ENCODE measurements at places on chromosomes 6 and 20.
A peak's percentile ranks its signal among the peaks of the same experiment; 100 is the strongest.

DNA sequence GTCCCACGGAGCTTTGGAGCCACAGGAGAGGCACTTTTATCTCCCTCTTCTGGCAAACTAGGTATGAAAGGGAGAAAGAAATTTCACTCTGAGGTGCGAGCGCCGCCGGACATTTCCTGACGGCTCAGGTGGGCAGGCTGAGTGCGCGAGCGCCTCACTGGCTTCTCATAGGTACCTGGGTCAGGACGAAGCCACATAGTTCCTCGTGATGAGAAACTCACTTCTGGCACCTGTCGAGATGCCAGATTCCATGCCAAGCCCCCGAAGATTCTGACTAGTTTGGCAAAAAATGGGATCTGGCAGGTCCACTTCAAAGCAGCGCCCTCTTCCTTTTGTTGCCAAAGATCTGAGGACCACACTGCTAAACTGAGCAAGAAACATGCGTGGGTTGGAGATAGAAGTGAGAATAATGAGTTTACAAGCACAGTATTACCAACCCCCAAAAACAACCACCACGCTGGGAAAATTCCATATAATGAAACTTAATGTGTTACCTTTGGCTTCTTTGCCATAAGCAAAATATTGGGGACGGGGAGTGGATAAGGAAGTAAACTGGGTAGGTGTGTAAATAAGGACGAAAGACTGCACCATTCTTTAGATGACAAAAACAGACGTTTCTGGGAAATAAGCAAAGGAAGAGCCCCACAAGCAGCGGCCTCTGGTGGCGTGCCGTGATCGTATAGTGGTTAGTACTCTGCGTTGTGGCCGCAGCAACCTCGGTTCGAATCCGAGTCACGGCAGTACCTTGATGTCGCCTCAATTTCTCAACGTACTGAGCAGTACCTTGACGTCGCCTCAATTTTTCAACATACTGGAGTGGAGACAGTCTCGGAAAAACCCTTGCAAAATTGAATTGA lies 89.8 kb upstream of the PRSS16 start:
- peak; percentile 60 for DNase-seq

GRCh38 chr6:9412951-9413559 lies 977.7 kb upstream of the SLC35B3 start:
- no peak for DNase-seq

DNA sequence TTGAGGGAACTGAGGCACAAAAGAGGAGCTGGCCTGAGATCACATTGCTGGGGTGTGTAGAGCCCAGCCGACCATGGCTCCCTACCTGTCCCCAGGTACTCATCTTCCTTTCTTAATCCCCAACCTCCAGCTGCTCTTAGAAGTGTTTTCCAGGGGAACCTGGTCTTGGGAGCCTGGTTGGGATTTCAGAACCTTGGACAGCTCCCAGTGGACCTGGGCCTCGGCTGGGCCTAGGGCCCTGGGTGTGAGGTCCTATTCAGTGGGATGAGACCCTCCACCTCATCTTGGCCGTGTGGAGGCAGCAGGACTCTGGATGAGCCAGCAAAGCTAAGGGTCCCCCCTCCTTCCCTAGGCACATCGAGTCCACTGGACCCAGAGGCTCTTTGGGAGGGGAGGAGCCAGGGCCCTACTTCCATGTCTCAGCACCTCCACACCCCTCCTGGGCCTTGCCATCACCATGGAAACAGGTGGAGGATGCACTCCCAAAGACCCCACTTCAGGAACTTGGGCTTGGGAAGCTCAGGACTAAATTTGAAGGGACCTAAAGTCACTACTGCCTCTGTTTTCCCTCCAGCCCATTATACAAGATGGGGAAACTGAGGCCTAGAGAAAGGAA lies 38.5 kb downstream of the DLGAP4 start:
- no peak for DNase-seq

DNA sequence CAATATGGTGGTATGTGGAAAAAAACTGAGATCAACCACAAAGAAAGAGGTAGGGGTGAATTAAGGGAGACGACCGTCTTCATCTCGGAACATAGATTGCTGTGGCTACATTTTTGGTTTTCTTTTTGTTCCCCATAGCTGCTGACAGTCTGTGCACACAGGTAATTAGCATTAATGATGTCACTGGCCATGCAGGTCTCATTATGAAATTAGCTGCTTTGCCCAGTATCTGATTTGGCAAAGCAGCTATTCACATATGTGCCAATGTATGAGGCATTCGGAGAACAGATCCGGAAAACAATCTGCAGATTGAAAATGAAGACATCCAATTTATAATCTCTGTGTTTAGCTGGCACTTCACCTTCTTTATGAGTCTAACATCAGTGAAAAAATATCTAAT lies 13.1 kb downstream of the NOX3 start:
- DNase-seq = no peak

DNA sequence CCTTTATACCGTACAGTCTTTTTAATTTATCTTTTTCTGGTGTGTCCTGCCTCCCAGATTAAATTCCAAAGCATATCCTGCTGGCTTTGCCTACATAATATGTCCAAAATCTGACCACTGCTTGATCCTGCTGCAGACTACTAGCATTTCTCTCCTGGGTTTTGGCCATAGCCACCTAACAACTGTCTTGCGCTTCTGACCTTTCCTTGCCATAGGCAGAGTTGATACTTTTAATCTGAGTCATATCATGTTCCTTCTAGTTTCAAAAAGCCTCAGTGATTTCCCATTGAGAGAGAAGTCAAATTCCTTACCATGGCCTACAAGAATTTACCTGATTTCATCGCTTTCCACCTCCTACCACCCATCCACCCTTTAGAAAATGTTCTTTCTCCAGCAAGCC lies 104.8 kb downstream of the BCKDHB start:
- no peak for DNase-seq

DNA sequence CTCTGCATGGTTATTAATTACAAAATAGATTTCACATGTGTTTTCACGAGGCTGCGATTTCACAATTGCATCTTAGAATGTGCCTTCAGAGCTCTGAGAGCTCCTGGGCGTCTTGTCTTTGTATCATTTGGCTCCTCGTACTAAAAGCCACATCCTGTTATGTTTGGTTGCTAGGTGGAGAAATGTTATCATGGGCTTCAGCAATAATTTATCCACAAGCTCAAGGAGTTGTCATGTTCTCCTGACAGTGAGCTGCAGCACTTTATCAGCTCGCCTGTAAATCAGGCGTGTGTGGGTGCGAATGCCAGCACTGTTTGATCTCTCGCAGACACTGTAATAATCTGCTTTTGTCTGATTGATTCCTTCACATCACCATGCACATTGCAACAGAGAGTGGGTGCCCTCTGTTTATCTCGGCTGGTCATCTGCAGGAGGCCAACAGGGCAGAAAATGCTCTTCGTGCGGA lies 218.6 kb upstream of the ZFP64 start:
- DNase-seq = no peak

GRCh38 chr6:27582928-27583725 lies 110.2 kb upstream of the ZNF184 start:
- no peak for DNase-seq

- DNase-seq = no peak
Observed at GRCh38 chr6:45036103-45036502, 292.0 kb upstream of the RUNX2 start.

GRCh38 chr6:105212587-105212986 lies 32.8 kb upstream of the POPDC3 start:
- no peak for DNase-seq

DNA sequence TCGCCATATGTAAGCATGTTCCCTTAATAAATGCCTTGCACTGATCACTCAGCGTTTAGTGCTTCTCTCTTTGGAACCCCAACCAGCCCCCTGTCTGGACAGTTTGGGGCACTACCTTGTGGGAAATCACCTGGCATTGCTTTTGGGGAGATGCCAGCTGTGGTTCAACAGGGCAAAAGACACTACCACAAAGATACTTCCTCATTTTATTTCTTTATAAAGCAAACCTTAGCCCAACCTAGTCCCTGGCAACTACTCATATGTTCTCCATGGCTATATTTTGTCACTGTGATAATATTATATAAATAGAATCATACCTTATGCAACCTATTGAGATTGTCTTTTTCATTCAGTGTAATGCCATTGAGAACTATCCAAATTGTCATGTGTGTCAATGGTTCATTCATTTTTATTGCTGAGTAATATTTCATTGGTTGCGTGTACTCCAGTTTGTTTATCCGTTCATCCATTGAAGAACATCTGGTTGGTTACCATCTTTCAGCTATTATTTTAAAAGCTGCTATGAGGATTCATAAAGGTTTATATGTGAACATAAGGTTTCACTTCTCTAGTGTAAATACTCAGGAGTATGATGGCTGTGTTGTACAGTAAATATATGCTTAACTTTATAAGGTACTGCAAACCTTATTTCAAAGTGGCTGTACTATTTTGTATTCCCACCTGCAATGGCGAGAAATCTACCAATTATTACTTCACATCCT lies 114.8 kb downstream of the MOXD1 start:
- DNase-seq = peak; percentile 25

DNA sequence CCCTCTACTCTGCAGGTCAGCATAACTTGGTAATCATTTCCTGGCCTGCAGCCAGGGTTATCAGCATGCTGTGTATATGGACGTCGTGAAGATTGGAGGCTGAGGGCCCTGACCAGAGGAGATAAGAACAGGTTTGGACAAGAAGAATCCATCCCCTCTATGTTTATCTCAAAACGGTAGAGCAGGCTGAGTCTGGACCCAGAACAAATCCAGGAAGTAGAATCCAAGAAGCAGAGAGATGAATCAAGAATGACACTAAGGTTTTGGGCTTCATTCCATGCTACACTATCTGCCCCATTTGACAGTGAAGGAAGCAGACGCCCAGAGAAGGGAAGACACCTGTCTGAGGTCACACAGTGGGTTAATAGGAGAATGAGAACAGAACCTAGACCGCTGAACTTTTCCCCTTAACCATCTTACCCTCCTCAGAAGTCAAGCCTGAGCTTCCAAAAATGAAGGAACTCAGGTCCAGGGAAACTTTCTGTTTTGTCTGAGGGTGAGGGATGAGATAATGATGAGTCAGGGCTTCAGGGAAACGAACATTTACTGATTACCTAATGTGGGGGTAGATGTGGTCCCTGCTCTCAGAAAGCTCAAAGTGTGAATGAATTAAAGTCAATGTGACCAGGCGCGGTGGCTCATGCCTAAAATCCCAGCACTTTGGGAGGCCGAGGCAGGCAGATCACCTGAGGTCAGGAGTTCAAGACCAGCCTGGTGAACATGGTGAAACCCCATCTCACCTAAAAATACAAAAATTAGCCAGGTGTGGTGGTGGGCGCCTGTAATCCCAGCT lies 9.4 kb upstream of the COMMD7 start:
- DNase-seq = no peak

DNA sequence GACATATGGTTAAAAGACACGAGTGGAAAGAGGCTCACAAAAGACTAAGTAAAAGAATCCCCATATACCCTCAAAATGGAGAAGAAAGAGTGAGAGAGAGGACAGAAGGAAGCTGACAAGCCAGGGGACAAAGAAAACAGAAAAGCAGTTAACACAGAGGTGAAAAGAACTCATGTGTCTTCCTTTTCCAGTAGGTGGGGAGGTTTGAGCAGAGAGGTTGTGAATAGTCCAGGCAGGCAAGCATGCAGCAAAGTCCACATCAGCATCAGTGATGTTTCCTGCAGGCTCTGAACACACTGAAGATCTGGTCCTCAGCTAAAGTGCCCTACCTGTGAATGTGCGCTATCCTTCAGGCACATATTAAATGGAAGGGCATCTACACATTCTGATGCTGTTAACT lies 196.5 kb upstream of the IRAK1BP1 start:
- no peak for DNase-seq

- DNase-seq = no peak
Observed at GRCh38 chr6:162014069-162014811, 713.3 kb downstream of the PRKN start.

DNA sequence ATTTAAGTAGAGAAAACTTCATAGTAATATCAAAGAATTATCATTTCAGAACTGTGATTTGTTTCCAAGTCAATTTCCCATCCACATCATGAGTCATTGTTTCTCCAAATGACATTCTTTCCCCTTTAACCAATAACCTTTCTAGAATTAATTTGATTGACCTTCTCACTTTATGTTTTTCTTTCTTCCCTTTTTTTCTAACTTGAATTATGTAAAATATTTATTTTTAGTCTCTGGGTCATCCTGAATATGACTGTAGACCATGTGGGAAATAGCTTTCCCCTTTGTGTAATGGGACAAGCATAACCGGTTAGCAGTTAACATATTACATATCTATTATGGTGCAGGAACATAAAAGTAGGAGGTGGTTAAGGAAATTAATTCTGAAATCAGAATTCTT lies 291.1 kb downstream of the GJA1 start:
- DNase-seq = no peak

DNA sequence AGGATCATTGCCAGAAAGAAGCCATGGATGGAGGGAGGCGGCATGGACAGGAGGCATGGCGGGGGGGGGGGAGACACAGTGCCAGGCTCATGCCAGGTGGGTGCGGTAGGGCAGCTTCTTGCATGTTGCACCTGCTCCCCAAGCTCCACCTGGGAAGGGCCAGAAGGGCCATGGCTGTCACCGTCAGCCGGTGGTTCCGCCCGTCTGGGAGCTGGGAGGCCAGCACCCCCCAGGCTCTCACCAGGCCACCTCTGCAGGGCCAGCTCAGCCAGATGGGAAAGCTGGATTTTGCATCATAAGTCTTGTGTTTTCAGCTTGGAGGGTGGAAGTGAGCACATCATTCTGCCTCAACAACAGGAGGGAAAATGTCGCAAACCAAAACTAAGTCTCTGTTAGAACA lies 404.7 kb downstream of the TAF4 start:
- no peak for DNase-seq

DNA sequence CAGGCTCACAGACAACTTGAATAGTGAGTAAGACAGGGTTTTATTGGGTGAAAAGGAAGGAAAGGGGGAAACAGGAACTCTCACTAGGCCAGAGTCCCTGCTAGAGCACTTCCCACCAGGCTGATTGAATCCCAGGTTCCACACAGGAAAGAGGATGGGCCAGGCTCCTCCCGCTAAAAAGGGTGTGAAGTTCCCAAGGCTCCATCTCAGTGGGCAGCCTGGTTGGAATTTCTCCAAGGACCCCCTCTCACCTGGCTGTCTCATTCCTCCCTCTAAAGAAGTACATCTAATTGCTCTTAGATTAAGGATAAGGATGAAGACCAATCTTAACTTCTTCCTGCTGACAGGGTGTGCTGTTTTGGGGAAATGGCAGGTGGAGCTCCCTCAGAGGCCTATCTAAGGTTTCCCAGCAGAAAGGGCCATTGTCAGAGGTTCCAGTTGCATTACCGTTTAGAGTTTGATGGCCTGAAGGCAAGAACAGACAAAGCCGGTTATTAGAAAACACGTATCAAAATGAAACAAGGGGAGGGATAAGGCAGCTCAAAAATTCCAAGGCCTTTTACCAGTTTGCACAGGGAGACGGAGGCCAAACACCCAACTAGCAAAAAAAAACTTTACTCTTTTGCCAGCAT lies 21.5 kb downstream of the COL19A1 start:
- no peak for DNase-seq

DNA sequence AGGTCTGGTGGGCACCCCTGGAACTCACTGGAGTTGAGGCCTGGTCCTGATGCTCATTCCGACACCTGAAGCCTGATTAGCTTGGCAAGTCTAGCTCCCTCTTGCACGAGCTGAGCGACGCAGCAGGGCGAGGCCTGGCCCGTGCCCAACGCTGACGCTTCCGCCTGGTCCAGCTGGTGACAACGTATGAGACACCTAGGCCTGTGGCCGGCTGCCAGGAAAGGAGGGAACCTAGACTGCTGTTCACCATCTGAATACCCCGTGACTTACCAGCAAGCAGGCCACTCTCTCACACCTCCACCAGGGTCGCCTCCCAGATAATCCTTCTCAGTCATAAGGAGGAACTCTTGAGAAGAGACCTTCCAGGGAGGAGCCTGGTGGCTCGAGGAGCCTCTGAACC lies 24.5 kb downstream of the YTHDF1 start:
- DNase-seq = no peak

Data from activated B cell treated with CpG ODN at 0.5 μM for 24 hours (primary cell).